ENCODE measurements at places on chromosomes 1 and 21.

GRCh38 chr1:85623061-85623471 is 42.5 kb downstream of the CCN1 start:
- DNase-seq = no peak

- peak; percentile 36 for DNase-seq
Observed at GRCh38 chr1:9852410-9853248, 28.9 kb upstream of the CLSTN1 start.

DNA sequence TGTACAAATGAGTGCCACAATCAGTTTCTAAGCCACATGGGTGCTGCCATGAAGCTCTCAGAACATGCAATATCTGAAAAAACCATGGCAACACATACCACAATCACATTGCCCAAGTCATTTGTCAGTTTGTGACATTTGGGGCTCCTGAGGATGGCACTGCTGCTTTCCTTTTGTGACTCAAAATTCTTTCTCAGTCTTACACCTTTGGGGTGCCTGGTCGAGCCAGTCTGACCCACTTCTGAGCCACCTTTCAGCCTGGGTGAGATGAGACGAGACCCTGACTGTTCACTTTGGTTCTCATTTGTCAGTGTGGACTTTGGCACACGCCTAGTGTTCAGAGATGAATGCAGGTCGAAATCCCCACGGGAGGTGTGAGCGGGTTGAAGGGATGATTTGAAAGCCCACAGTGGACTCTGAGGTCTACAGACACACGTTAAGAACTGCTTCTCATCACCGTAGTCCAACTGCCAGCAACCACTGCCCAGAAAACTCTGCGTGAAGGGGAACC is 8.0 kb downstream of the BATF3 start:
- no peak for DNase-seq

DNA sequence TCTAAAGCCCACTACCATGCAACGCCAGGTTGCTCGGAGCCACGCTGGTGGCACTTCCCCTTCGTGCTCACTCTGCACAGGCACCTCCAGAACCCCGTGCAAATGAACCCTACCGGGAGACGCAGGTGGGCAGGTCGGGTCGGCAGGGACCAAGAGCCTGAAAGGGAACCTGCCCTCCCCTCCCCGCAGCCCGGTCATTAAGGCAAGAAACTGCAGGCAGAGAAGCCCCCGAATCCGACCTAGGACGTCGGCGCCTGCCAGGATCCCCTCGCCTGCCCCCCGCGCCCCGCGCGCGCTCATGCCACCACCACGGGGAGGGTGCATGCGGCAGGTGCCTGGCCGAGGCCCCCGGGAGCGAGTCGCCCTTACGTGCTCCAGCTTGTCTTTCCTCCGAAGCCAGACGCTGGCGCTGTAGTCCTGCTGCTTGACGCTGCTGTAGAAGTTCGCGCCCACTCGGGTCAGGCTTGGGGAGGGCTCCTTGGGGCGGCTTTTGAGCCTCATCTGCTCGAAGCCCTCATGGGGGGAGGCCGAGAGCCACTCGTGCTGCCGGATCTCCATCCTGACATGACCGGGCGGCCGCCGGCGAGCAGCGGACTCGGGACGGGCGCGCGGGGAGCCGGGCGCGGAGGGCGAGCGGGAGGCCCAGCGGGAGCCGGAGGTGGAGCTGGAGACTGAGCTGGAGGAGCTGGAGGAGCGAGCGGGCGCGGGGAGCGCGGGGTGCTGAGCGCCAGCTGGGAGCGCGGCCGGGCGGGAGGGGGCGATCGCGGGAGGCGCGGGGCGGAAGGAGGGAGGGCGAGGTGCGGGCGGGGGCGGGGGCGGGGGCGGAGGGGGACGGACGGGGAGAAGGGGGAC is 552 bp downstream of the PLD5 start:
- DNase-seq = peak; percentile 53

- no peak for DNase-seq
Observed at GRCh38 chr1:221720545-221720944, 21.3 kb downstream of the DUSP10 start.

- no peak for DNase-seq
Observed at GRCh38 chr1:90510143-90510542, 207.0 kb downstream of the BARHL2 start.

Data from D721Med (cell line).